ENCODE measurements at places on chromosomes 4 and X. TPM values are rescaled to one million over a fixed set of nuclear protein-coding genes. Genes with fewer than 3 reads are reported as not detected.

FGF5 gene
- total RNA-seq, result not detected

IL1RAPL2 gene
- total RNA-seq, result not detected

SRPK3 gene
- 1.3 TPM for total RNA-seq

SH2D1A gene
- 0.64 TPM for total RNA-seq

CENPC gene
- total RNA-seq, result 45.9 TPM

GUCY1B1 gene
- 18.0 TPM for total RNA-seq

PROM1 gene
- 0.64 TPM for total RNA-seq

GAGE1 gene
- total RNA-seq, result not detected

ABCE1 gene
- total RNA-seq, result 85.2 TPM

GABRQ gene
- total RNA-seq, result not detected

CDK16 gene
- total RNA-seq, result 73.1 TPM

ADGRG4 gene
- total RNA-seq, result under 0.01 TPM

CT83 gene
- not detected for total RNA-seq

FGA gene
- 0.66 TPM for total RNA-seq

FIP1L1 gene
- 43.7 TPM for total RNA-seq

ZCCHC12 gene
- not detected for total RNA-seq

GAGE12E gene
- total RNA-seq, result not detected

RASL11B gene
- 4.9 TPM for total RNA-seq

GLOD5 gene
- not detected for total RNA-seq

ODAPH gene
- total RNA-seq, result not detected

NXF2B gene
- total RNA-seq, result not detected

KIT gene
- 75.4 TPM for total RNA-seq

CXCL10 gene
- total RNA-seq, result 1.2 TPM

NLRP2B gene
- total RNA-seq, result 0.73 TPM

PWWP3B gene
- 7.0 TPM for total RNA-seq

CEP135 gene
- 4.8 TPM for total RNA-seq

IL2 gene
- total RNA-seq, result not detected

DUSP21 gene
- not detected for total RNA-seq

PABPC5 gene
- total RNA-seq, result 3.0 TPM

SHISA3 gene
- 0.73 TPM for total RNA-seq

GLRA2 gene
- not detected for total RNA-seq

HTRA3 gene
- 53.9 TPM for total RNA-seq

DCAF4L1 gene
- total RNA-seq, result 0.33 TPM

GPRIN3 gene
- total RNA-seq, result 13.2 TPM

IL1RAPL1 gene
- not detected for total RNA-seq

HAUS3 gene
- total RNA-seq, result 17.4 TPM

TLR8 gene
- total RNA-seq, result 1.0 TPM

ARHGAP36 gene
- 119 TPM for total RNA-seq

THAP6 gene
- 25.9 TPM for total RNA-seq

SSX1 gene
- total RNA-seq, result not detected

SPANXN3 gene
- total RNA-seq, result not detected

CTAG1B gene
- total RNA-seq, result 2.3 TPM

MSANTD1 gene
- 0.66 TPM for total RNA-seq

GABRG1 gene
- not detected for total RNA-seq

CA5B gene
- total RNA-seq, result 22.0 TPM

GSX2 gene
- not detected for total RNA-seq

CACNA1F gene
- total RNA-seq, result 1.8 TPM

TACC3 gene
- 4.1 TPM for total RNA-seq

CSN1S1 gene
- total RNA-seq, result 2.9 TPM

FAM184B gene
- 0.33 TPM for total RNA-seq

NUP62CL gene
- total RNA-seq, result 0.64 TPM

LRP2BP gene
- 1.6 TPM for total RNA-seq

AFF1 gene
- 70.5 TPM for total RNA-seq

RNF150 gene
- 14.8 TPM for total RNA-seq

ERAS gene
- total RNA-seq, result 0.73 TPM

MCUB gene
- total RNA-seq, result 26.5 TPM

CSAG2 gene
- not detected for total RNA-seq

GPR78 gene
- total RNA-seq, result not detected

PNMA3 gene
- total RNA-seq, result 0.33 TPM
